Stimulated activated CD4-positive, alpha-beta T cell treated with anti-CD3 and anti-CD28 coated beads, Interleukin-1b, Interleukin-23, amount 100 ng/mL, for 1 hour (primary cell): ENCODE measurements at places on chromosomes 4 and X.

DNA sequence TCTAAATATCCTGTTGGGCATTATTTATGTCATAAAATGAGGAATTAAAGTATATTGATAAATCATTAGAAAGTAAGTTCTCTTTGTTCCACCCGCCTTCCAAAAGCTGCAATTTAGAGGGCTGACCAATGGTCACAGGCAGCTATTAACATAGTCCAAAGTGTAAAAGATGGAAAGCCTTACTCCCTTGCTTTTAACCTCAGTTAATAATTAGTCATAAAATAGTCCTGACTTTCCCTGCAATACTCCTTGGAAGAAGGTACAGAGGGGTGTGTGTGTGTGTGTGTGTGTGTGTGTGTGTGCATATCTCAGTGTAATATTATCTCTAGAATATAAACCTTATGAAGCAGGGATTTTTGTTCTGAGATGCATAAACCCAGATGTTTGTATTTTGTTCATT is 275.4 kb downstream of the FAT4 start:
- DNase-seq, result no peak

DNA sequence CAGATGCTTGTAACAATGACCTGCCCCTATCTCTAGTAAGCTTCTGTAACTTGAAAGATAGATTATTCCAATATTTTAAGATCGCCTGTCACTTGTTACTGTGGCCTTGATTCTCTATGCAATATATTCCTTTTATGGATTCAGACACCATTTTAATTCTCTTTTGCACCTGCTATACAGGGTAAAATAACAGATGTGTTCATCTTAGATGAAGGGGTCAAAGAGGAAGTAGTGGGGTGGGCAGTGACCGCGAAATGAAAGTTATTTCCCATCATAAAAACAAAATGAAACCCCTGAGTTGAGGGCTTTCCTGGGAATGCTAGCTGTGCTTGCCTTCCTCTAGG is 175.9 kb downstream of the TSPAN5 start:
- DNase-seq, result no peak

DNA sequence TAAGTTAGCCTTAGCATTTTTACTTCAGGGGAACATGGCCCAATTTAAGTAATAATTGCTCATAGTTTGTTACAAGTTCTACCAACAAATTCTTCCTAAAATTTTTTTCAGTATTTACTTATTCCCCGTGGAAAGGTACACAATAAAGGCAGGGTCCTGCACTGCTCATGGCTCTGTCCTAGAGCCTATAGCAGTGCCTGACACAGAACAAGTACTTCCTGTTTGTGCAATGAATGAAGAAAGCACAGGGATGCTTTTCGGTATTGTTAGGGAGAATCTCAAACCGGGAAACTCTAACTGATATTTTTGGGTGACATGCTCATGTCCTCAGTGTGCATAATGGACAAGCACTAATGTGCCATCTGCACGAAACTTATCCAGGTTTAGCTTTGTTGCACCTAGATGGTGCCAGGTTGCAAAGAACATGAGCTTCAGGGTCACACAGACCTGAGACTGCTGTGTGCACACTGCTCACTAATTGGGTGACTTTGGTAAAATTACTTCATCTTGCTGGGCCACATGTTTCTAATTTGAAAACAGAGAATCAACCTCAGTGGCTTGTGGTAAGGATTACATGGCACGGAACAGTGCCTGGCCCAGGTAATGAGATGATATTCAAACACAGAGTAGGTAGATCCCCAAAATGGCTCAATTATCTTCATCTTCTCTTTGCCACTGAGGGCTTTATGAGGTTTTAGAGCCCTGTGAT is 175.8 kb upstream of the NPY2R start:
- no peak for DNase-seq

DNA sequence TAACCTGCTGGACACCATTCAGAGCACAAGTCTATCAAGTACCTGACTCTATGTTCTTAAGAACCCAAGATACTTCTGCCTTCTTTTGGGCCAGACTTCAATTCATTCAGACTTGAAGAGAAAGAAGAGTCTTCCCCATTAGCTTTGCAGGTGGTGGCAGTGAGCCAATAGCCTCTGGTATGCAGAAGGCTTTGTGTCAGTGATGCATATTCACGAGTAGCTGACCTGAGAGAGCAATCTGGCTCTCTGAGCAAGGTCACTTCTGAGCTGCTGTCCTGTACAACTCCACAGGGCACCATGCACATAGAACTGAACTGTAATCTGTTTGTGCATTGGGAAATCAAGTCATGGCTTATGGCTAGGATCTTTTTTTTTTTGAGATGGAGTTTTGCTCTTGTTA is 39.9 kb upstream of the SPINK2 start:
- no peak for DNase-seq

DNA sequence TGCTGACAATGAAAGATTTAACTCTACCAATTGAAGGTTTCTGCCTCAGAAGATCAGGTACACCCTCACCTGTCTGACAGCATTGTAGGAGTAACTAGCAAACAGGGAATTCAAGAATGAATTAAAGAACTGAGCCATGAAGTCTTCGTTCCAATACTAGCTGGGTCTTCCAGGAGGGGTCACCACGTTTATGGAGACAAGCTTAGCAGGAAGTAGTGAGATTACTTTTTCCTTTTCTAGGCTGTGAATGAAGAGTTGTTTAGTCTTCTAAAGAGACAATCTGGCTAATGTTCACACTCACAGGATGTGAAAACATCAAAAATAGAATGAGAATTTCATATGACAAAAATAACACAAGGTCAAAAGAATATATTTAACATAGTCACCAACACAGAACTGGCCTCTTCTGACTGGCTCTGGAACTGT is 54.9 kb downstream of the REELD1 start:
- no peak for DNase-seq

DNA sequence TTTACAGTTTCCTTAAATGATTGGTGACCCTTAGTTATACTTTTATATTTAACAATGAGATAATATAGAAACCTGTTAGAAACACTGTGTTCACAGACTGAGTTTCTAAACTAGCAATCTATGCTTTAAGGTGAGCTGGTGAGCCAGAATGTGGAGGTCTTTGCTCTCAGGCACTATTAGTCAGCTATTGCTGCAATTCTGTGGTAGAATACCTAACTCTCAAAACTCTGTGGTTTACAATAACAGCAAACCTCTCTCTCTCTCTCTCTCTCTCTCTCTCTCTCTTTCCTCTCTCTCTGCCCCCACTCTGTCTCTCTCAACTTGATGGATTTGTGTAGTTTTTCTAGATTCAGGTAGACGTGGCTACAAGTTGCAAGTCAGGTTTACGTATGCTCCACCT is 17.6 kb upstream of the LCORL start:
- DNase-seq, result no peak

DNA sequence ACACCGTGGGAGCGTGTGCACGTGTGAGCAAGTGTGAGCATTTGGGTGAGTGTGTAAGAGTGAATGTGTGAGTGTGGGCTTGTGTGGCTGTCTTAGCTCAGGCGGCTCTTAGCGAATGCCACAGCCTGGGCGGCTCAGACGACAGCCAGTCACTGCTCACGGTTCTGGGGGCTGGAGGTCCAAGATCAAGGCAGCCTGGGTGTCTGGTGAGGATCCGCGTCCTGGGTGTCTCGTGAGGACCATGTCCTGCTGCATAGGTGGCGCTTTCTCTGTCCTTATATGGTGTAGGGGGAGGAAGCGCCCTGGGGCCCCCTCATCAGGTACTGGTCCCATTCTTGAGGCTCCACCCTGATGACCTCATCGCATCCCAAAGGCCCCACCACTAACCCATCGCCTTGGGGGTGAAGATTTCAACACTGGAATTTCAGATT is 4.5 kb downstream of the DOK7 start:
- DNase-seq, result no peak

DNA sequence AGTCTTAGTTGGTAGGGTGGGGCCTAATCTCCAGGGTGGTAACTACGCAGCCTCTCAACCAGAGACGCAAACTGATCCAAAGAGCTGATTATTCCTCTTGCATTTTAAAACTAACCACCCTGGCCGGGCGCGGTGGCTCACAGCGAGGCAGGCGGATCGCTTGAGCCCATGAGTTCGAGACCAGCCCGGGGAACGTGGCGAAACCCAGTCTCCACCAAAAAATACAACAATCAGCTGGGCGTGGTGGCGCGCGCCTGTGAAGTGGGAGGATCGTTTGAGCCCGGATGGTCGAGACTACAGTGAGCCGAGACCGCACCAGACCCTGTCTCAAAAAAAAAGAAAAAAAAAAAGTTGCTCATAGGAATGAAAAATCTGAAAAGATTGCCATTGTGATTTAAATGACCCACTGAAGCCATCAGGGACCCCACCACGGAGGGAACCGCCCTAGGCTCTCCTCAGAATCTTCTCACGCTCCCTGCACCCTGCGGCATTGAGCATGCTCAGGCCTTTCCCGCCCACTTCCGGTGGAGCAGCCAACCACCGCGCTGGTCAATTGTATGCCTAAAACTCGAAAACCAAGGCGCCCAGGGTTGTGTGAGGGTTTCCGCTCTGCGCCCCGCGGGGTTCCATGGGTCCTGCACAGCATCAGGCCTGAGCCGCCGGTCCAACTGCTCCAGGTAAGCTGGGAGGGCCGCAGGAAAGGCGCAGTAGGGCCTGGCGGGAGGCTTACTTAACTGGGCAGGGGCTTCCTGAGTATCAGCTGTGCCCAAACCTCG is at the start of gene TRIM60:
Gene TRIM60, plus strand, starts transcription at position 564 of the 776 bp plus-strand sequence. CDS start 8,074 bp downstream, outside the sequence.
- no peak for DNase-seq
